ENCODE measurements at places on chromosomes 12 and 14.
A peak's percentile ranks its signal among the peaks of the same experiment; 100 is the strongest.

- H3K27ac ChIP-seq, result no peak overlapping the region
- H3K4me3 ChIP-seq, result no peak overlapping the region
- no peaks in the 10 kb centered on the region for H3K4me1 ChIP-seq
- no peaks in the 10 kb centered on the region for H3K36me3 ChIP-seq
- no peaks in the 10 kb centered on the region for H3K27me3 ChIP-seq
- DNase-seq, result no peak
These were observed 15.6 kb downstream of the OTUB2 start for GRCh38 chr14:94041551-94042346.

GRCh38 chr12:100867639-100868393, 73.2 kb downstream of the ANO4 start:
- H3K36me3 ChIP-seq, result no peaks in the 10 kb centered on the region
- no peak overlapping the region for H3K4me3 ChIP-seq
- no peaks in the 10 kb centered on the region for H3K4me1 ChIP-seq
- DNase-seq, result no peak

- H3K4me1 ChIP-seq, result no peaks in the 10 kb centered on the region
- H3K36me3 ChIP-seq, result no peaks in the 10 kb centered on the region
- H3K27me3 ChIP-seq, result no peaks in the 10 kb centered on the region
These were observed 103.2 kb upstream of the VRK1 start for GRCh38 chr14:96693987-96694386.

DNA sequence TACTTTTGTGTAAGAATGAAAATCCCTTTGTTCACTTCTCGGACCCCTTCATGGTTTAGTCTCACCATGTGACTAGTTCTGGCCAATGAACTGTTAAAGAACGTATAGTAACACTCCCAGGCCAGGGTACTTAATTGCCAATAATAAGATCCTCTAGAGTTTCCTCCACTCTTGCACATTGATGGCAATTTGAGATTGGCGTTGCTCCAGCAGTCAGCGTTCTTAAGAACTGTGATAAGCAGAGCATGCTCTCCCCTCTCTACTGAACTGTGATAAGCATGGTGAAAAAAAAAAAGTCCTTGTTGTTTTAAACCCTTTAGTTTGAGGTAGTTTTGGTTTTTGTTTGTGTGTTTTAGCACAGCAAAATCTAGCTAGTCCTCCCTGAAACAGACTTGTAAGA, 854.5 kb downstream of the SLC6A15 start:
- DNase-seq, result no peak
- no peak overlapping the region for H3K4me3 ChIP-seq
- no peaks in the 10 kb centered on the region for H3K27me3 ChIP-seq
- H3K4me1 ChIP-seq, result no peaks in the 10 kb centered on the region
- H3K27ac ChIP-seq, result no peak overlapping the region
- no peaks in the 10 kb centered on the region for H3K36me3 ChIP-seq

DNA sequence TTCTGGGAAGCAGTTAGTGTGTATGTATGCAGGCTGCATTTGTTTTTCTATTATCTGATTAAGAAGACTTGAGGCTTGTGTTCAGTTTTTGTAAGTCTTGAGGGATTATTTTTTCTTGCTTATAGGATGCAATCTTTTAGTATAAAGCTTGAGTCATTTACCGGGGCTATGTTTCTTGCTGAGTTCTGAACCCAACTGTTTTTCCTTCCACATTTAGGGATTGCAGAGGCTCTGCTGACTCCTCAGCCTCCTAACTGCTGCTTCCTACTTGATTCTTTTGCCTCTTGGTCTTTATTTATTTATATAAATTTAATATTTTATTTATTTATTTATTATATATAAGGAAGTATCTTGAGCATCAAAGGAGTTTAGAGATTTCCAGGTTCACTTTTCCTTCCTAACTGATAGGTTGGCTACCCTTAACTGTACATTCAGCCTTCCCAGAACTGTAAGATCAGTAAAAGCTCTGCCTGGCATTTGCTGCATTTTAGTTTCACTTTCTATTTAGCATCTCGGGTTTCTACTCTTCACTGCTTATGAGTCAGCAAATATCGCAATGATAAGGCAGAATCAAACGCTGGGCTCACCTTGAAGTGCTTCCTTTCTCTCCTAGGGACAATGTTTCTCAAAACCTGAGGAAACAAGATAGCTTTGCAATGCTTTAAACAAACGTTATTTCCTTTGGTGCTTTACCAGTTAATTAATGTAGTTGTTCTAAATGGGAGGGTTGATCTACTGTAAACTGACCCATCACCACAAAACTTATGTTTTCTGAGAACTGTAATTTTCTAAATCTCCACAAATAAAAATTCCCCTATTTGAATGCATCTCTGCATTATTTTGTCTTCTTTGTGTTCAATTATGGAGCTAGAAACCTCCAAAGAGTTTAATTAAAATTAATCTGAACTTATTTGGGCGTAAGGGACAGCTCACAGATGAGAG, 1183.7 kb upstream of the TMEM132C start:
- H3K27ac ChIP-seq, result no peak overlapping the region
- H3K4me3 ChIP-seq, result no peak overlapping the region
- H3K27me3 ChIP-seq, result no peaks in the 10 kb centered on the region
- DNase-seq, result no peak

DNA sequence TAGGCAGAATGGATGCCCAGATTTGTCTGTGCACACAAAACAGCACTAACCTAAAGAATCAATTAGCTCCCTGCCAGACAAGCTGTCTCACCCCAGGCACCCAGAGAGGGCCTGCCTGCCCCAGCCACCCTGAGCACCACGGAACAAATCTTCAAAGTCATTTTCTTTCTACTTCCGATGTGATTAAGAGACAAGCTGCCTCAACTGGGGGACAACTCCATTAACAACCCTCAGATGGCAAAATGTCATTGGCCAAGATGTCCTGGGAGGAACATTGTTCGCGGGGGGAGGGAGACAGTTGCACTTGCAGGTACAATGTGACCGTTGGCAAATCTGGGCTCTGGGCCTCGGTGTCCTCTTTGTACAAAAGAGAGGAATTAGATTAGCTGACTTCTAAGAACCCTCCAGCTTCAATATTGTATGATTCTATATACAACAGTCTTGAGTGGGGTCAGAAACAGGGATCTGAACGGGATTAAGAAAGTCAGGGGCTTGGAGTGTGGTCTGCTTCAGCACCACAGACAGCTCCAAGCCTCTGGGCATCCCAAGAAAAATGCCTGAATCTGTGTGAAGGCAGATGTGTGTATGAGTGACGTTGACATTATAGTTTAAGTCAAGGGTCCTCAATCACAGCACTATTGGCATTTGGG, 42.8 kb upstream of the CMKLR1 start:
- H3K36me3 ChIP-seq, result no peaks in the 10 kb centered on the region
- no peaks in the 10 kb centered on the region for H3K27me3 ChIP-seq
- DNase-seq, result no peak
- no peaks in the 10 kb centered on the region for H3K4me1 ChIP-seq
- H3K27ac ChIP-seq, result no peak overlapping the region

DNA sequence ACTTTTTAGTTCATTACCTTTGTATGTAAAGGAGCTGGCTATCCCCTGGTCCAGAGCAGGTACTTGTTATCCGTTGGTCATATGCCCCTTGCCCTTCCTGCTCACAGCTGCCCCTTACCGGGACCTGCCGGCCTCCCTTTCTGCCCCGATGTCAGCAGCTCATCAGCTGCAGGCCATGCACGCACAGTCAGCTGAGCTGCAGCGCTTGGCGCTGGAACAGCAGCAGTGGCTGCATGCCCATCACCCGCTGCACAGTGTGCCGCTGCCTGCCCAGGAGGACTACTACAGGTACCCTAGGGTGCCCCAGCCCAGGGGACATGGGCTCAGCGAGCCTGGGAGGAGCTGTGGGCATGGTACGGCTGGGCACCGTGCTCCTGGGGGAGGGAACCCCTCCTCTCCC, 2.3 kb upstream of the RNU7-1 start:
- H3K4me3 ChIP-seq, result no peak overlapping the region
- peaks cover 53% of the 10 kb centered on the region for H3K4me1 ChIP-seq
- DNase-seq, result no peak
- no peak overlapping the region for H3K27ac ChIP-seq

GRCh38 chr14:103890821-103891666, 37.2 kb upstream of the TDRD9 start:
- H3K4me3 ChIP-seq, result no peak overlapping the region
- peaks cover 89% of the 10 kb centered on the region for H3K4me1 ChIP-seq
- peak overlapping the region; percentile 91 for H3K27ac ChIP-seq
- H3K27me3 ChIP-seq, result no peaks in the 10 kb centered on the region

GRCh38 chr12:118271770-118272417, 100.8 kb downstream of the TAOK3 start:
- no peak for DNase-seq
- no peaks in the 10 kb centered on the region for H3K36me3 ChIP-seq
- peaks cover 10% of the 10 kb centered on the region for H3K4me1 ChIP-seq
- H3K27ac ChIP-seq, result no peak overlapping the region
- no peak overlapping the region for H3K4me3 ChIP-seq

- H3K36me3 ChIP-seq, result no peaks in the 10 kb centered on the region
- no peak overlapping the region for H3K4me3 ChIP-seq
- no peak overlapping the region for H3K27ac ChIP-seq
These were observed 168.4 kb upstream of the LRIG3 start for GRCh38 chr12:59088673-59089072.

- no peaks in the 10 kb centered on the region for H3K36me3 ChIP-seq
- H3K27ac ChIP-seq, result no peak overlapping the region
- H3K27me3 ChIP-seq, result no peaks in the 10 kb centered on the region
These were observed 30.7 kb downstream of the GUCY2C start for GRCh38 chr12:14665354-14666348.

DNA sequence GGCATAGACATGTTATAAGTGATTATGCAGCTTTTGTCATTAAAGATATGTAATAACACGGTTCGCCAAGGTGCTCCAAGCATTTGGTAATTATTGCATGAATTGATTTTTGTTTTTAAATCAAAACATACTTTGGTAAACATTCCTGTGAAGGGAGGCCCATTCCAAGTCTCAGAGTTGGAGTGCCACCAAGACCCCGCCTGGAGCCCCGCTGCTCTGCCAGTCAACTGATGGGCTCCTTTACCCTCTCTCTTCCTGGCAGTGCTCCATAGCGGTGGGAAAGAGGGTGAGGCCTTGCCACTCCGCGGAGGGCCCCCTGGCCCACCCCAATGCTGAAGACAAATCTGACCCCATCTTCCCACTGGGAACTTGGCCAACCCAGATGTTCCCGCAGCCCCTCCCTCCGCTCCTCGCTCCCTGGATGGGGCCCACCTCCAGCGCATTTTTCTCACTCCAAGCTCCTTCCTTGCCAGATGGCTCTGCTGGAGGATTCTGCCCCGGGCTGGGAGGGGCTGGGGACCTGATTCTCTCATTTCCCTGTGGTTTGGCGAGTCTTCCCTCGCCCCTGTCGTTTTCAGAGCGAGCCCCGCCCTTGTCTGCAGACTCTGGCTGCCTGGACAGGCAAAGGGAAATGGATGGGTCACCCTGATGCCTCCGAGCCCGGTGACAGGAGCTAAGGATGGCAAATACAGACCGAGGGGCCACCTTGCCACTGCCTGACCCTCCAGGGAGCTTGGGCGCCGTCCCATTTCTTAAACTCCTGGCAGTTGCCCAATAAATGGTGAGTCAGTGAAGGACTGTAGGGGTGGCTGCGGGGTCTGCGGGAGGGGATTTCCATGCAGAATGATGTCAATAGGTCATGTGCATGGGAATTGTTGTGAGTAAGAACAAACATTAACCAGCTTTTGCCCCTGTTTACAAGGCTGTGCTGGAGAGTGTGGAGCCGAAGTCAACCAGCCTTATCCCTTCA, 9.2 kb upstream of the PAPLN start:
- H3K4me3 ChIP-seq, result no peak overlapping the region
- peaks cover 13% of the 10 kb centered on the region for H3K4me1 ChIP-seq
- DNase-seq, result peak; percentile 54
- no peaks in the 10 kb centered on the region for H3K36me3 ChIP-seq

DNA sequence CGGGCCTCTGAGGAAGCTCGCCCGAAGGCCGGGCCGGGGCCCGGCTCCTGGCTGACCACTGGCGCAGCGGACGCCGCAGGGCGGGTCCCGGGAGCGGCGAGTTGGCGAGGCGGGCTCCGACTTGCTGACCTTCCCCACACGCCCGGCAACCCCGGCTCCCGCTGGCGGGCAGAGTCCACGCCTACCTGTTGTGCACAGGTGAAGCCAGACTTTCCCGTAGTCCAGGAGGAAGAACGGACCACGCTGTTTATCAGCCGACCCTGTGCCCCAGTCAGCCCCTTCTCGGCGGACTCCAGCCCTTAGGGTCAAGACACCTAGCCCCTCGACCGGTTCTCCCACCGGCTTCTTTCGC, 407 bp downstream of the HEATR5A start:
- H3K27ac ChIP-seq, result peak overlapping the region; percentile 85
- peak; percentile 75 for DNase-seq
- peak overlapping the region; percentile 76 for H3K4me3 ChIP-seq
- no peaks in the 10 kb centered on the region for H3K36me3 ChIP-seq
- peaks cover 32% of the 10 kb centered on the region for H3K4me1 ChIP-seq
- no peaks in the 10 kb centered on the region for H3K27me3 ChIP-seq

DNA sequence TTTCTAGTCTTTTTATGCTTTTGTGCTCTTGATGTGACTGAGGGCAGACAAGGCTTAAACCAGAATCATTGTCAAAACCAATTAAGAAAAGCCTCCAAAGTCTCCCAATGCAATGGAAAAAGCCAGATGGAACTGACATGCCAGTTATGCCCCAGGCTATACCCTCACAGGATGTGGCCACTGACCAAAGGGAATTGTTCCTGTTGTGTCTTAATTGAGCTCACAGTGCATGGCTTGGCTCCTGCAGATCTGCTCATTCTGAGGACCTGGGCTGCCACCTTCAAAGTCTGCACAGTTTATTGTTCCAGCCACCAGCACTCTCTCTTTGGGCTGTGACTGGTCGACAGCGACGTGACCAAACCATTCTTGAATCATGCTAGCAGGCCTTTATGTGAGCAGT, 17.1 kb upstream of the BICD1 start:
- no peak overlapping the region for H3K4me3 ChIP-seq
- no peaks in the 10 kb centered on the region for H3K4me1 ChIP-seq
- H3K36me3 ChIP-seq, result no peaks in the 10 kb centered on the region
- no peaks in the 10 kb centered on the region for H3K27me3 ChIP-seq

DNA sequence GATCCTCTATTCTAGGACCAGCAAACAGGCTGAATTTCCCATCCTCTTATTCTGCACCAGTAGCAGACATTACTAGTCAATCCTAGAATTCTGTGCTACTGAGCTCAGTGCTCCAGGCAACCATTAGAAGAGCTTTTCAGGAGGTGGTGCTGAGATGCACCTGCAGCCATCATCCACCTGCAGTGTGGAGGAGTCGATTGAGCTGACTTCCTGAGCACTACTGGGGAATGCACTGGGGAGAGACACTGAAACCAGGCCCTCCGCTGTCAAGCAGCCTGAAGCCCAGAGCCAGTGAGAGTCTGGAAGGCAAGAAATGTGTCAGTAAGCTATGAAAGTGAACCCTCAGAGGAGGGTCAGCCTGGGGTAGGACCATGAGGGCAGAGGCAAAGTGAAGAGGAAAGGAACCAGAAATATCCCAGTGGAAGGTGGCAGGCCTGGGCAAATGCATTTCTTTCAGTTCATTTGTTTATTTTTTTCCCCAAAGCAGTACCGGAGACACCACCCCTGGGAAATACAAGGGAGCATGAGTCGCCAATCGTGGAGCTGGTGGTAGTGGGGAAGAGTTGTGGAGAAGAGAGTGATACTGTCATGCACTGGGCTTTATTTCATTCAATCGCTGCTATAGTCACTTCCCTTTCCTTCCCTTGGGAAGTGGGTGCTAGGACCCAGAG, 23.0 kb upstream of the SERPINA4 start:
- no peaks in the 10 kb centered on the region for H3K27me3 ChIP-seq
- peaks cover 12% of the 10 kb centered on the region for H3K4me1 ChIP-seq
- no peak overlapping the region for H3K4me3 ChIP-seq
- no peak overlapping the region for H3K27ac ChIP-seq
- DNase-seq, result no peak

- H3K27me3 ChIP-seq, result no peaks in the 10 kb centered on the region
- no peak overlapping the region for H3K27ac ChIP-seq
- H3K4me3 ChIP-seq, result no peak overlapping the region
- DNase-seq, result no peak
These were observed 732 bp upstream of the ARF3 start for GRCh38 chr12:48958049-48958388.

Data from body of pancreas (tissue), 4 donors.